ENCODE measurements at places on chromosomes 11 and 22.

DNA sequence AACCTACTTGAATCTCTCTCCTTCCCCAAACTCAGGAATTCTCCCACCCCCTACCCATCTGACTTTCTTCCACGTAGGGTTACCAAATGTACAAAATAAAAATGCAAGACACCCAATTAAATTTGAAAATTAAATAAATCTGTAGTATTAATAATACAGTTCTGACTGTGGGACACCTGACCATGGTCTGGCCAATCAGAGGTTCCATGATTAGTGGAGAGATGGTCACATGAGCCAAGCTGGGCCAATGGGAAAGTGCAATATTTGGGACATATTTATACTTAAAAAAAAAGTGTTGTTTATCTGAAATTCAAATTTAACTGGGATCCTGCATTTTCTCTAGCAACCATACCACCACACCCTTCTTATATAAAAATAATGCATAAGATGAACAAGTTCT lies 29.8 kb upstream of the ASPHD2 start:
- DNase-seq = no peak

GRCh38 chr11:100397401-100397800 lies 289.7 kb upstream of the ARHGAP42 start:
- DNase-seq = no peak

- DNase-seq = no peak
Observed at GRCh38 chr11:121268581-121268980, 24.0 kb upstream of the SC5D start.

GRCh38 chr11:127943763-127944162 lies 643.6 kb downstream of the ETS1 start:
- no peak for DNase-seq

DNA sequence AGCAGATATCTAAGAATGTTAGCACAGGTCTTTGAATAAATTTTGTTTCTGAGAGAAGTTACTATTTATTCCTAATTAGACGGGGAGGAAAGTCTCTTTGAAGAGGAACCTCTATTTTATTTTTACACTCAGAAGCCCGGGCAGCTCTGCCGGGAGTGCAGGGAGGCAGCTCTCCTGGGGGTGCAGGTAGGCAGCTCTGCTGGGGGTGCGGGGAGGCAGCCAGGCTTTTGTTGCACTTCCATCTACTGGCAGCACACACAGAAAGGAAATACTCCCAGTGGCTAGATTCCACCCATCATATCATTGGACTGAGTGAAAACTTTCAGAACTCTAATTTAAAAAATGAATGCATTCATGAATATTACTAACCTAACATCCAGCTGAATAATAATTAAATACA lies 24.6 kb downstream of the OR10A6 start:
- DNase-seq = no peak

- DNase-seq = no peak
Observed at GRCh38 chr11:128372977-128373376, 214.4 kb downstream of the ETS1 start.

DNA sequence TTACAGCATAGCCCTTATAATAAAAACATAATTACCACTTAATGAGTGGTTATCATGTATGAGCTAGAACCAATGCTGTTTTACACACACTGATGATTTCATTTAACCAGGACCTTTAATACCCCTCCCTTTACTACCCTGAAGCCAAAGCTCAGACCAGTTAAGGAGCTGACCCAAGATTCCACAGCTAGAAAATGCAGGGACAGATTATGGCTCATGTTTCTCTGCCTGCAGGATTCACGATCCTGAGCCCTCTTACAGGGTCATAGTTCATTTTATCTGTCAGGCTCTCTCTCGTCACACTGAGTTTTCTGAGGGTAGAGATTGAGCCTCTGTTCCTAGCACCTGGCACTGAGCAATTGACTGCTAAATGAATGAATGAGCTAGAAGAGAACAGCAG lies 27.4 kb downstream of the TUB start:
- DNase-seq = no peak

- no peak for DNase-seq
Observed at GRCh38 chr11:9601876-9602199, 28.4 kb downstream of the WEE1 start.

DNA sequence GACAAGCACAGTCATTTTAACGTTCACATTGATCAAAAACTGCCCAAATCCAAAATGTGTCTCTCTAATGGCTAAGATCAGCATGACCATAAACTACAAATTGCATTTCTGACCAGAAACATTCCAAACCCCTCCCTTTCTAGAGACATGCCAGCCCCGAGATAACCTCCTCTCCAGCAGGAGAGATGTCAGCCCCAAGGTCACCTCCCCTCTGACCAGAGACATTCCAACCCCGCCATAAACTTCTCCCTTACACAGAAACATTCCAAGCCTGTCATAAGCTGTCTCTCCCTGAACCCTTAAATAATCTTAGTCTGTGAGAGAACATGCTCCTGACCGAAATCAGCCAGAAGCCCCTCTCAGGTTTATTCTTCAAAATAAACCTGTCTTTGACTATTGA lies 6.6 kb upstream of the EXT2 start:
- no peak for DNase-seq

GRCh38 chr11:65498042-65498726 lies 661 bp upstream of the MALAT1 start:
- DNase-seq = no peak

DNA sequence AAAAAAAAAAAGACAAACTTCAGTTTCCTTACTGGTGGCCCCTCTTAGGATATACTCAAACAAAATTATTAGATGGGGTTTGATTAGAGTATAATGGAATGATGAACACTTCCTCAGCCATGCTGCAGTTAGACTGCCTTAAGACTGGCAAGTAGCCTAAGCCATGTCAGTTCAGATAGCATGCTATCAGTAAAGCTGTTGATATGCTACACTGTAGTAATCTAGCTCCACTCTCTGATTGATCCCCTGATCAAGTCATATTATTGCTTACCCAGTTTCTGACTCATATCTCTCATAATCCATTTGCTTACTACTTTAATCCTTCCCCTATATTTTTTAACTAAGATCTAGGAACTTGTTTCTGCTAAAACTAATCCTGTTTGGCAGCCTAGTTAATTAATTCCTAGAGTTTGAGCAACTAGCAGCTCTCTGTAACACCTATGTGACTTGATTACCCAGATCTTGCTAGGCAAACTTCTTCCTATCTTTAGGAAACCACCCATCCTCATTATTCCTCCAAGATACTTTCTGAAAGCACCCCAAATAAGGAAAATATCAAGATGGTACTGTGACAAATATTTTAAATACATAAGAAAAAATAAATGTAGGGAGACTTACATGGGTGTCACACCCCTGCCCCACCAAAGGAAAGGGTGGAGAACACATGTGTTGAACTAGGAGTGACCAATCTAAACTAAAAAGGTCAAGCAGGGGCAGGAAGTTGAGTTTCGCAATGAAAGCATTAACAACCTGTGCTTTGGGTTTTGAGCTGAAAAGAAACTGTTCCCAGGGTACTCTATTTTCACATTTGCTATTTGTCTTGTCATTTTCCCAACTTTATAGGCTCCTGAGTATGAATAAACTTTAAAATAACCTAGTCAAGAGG lies 43.2 kb downstream of the PIK3C2A start:
- no peak for DNase-seq

GRCh38 chr22:43510281-43511070 lies 98.7 kb downstream of the MPPED1 start:
- DNase-seq = no peak

GRCh38 chr11:120222916-120223315 lies 12.1 kb downstream of the OAF start:
- DNase-seq = no peak

- DNase-seq = no peak
Observed at GRCh38 chr11:121540627-121541026, 87.9 kb upstream of the SORL1-AS1 start.

DNA sequence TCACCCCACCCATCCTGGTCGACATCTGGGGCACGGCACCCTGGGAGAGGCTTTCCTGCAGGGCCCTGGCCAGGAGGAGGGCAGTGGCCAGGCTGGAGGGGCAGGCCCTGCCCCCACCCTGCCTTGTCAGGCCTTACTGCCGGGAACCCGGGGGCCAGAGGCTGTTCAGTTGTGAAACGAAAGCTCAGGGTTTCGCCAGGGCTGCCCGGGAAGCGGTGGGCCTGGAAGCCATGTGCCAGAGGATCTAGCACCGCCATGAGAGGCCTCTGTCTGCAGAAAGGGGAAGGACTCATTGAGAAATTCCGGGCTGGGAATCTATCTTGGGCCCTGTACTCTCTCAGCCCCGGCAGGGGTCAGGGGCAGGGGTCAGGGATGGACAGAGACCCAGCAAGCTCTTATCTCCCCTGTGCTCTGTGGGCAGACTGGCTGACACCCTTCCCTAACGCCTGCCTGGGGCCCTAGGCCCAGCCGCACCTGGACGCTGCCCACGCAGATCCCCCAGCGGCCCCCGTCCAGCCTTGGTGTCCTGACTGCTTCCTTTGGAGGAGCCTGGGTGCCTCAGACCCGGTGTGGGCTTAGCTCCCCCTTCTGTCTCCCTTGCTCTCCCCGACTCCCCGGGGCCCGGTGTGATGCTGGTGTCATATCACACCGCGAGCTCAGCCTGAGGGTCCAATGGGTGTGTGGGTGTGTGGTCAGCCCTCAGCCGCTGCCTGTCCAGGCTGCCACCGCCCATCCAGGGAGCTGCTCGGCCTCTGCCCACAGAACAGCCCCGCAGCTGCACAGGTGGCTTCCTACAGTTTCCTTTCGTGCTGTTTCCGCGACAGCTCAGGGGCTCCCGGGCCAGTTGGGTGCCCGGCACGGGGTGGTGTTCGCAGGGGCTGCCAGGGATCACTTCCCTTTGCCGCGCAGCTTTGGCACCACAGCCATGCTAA lies 6.5 kb downstream of the PIM3 start:
- no peak for DNase-seq

DNA sequence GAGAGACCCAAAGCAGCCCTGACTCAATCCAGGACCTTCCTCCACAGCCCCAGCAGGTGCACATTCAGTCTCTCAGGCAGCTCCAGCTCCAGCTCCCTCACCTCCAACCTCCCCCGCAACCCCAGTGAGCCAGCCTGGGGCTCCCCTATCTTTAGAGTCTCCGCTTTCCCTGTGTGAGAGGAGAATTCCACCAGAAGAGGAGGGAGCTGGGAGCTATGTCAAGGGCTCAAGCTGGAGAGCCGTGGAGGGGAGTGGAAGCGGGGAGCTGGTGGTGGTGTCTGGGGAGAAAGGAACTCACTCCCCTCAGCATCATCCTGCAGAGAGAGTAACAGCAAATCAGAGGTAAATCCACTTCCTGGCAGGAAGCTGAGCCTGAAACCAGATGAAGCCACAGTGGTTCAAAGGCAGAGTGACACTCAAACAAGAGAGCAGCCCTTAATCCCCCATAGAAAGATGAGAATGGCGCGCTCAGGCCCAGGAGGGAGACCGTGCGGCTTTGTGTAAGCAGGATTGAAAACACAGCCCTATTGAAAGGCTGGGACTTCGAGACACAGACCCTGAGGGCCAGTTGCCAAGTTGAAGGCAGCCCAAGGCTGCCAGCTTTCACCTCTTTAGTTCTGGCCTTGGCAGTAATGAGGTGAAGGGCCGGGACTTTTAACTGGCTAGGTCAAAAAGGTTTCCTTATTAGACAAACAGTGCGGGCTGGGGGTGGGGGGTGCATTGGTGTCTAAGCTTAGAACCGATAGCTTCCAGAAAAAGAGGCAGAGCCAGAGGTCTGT lies 21.4 kb upstream of the CDON start:
- DNase-seq = no peak

- no peak for DNase-seq
Observed at GRCh38 chr11:65645710-65646109, 7.8 kb downstream of the SIPA1 start.

DNA sequence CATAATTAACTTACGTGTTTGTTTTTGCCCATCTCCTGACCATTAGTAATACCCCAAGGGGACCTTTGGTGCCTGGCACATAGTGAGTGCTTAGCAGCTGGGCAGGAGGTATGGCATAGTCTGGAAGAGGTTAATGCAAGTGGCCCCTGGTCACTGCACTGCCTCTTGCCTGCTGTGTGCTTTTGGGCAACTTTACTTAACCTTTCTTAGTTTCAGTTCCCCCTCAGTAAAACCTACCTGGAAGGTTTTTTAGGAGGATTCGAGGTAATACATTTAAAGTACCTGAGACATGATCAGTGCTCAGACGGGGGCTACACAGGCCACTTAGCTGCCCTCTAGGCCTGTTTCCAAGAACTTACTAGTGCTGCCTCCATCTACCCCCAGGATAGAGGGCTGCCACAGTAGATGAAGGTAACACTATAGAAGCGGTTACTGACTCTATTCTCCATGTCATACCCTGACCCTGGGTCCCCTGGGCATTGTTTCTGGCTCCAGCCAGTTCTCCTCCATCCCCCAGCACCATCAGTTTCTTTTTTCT lies 3.3 kb downstream of the POLD4 start:
- no peak for DNase-seq

GRCh38 chr22:42432020-42432596 lies at the start of gene NFAM1:
Gene NFAM1, minus strand, starts transcription at chr22:42432403. Its CDS starts 46 bp downstream, at chr22:42432357.
- DNase-seq = no peak

- no peak for DNase-seq
Observed at GRCh38 chr11:18383388-18384156, 10.8 kb upstream of the LDHA start.

DNA sequence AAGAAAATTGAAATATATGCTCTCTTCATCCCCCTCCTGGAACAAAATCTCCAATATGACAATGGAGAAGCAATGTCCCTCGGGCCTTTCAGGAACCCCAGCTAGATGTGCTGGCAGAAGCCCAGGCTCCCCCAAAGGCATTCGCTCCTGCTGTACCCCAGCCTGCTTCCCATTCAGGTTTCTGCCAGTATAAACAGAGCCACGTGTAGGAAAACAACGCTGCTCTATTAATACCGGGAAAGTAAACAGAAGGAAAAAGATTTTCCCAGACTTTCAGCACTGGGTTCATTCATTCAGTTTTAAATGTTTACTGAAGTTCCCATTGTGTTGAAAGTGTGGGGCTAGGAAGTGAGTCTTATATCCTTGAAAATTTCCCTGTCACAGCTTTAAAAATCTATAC lies 147.1 kb downstream of the CADM1 start:
- DNase-seq = no peak

- DNase-seq = no peak
Observed at GRCh38 chr22:18110194-18110953, at the start of gene TUBA8. Gene TUBA8, plus strand, starts transcription at chr22:18110809. Its CDS starts 57 bp downstream, at chr22:18110866.

DNA sequence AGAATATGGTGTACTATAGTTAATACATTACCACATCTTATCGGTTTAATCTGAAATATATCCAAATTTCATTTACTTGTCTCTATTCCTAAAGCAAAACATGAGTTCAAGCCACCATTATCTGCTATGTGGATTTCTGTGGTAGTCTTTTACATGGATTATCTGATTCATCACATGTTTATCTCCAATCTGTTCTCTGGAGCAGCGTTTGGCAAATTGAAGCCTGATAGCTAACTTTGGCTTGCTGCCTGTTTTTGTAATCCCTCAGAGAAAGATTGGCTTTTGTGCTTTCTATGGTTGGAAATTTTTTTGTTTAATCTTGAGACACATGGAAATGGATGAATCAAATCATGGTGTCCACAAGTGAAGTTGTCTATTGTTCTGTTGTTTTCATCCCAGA lies 274.3 kb downstream of the JRKL start:
- no peak for DNase-seq

- peak; percentile 42 for DNase-seq
Observed at GRCh38 chr11:95884376-95884775, 39.5 kb downstream of the MTMR2 start.

All from glomerular endothelial cell (primary cell).